ENCODE measurements at places on chromosomes 6 and 20. TPM values are rescaled to one million over a fixed set of nuclear protein-coding genes. Genes with fewer than 3 reads are reported as not detected.

TAGAP gene
- total RNA-seq = not detected

TNFRSF21 gene
- 2.2 TPM for total RNA-seq

DNA sequence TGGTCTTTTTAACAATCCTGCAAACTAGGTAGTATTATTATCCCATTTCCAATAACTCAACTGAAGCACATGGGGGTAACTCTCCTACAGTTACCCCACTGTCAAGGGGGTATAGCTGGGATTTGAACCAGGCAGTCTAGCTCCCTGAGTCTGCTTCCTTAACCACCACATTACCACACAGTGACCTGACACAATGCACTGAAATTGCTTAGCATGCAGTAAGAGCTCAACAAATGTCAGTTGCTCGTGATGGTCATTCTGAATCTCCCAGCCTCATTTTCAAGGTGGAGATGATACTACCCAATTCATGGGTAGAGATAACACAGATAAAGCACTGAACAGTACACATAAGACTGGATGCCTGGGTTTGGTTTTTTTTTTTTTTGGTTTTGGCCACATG lies 193.2 kb upstream of the MYLIP start:
- no peak for DNase-seq

DNA sequence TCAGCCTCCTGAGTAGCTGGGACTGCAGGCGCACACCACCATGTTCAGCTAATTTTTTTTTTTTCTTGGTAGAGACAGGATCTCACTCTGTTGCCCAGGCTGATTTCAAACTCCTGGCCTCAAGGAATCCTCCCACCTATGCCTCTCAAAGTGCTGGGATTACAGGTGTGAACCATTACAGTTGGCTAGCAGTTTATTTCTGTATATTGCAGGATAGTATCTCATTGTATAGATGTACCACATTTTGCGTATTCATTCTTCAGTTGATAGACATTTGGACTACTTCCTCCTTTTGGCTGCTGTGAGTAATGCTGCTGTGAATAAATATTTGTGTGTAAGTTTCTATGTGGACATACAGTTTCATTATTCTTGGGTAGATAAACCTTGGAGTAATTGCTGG lies 32.9 kb downstream of the ASXL1 start:
- no peak for DNase-seq

DNA sequence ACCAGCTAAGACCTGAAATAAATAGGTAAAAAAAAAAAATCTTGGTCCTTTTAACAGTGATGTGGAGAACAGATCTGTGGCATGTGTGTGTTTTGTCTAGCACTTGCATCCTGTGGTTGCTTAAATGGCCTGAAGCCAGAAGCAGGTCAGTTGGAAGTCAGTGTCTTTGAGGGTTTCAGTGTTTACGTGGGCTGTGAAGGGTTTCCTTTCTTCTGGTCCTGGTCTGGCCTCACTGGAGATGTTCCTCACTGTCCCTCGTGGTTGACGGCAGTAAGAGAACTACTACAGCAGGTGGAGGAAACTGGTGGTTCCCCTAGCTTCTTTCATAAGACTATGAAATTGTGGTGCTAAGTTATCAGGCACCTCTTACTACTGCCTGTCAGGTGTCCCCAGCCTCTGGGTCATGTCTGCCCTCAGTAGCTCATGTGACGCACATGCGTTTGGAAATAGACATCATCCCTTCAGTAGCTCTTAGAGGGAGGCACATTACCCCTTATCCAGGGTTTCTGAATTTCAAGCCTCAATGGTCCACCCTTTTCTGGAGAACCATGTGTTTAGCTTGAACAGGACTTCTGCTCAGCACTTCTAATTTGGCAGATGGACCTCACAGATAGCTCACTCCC lies 59.4 kb upstream of the SCP2D1 start:
- no peak for DNase-seq

- DNase-seq = no peak
Observed at GRCh38 chr20:31910071-31910803, 39.8 kb downstream of the TTLL9 start.

Measured in HFFc6 (cell line).